ENCODE measurements at places on chromosomes 1 and 21.
A peak's percentile ranks its signal among the peaks of the same experiment; 100 is the strongest.

DNA sequence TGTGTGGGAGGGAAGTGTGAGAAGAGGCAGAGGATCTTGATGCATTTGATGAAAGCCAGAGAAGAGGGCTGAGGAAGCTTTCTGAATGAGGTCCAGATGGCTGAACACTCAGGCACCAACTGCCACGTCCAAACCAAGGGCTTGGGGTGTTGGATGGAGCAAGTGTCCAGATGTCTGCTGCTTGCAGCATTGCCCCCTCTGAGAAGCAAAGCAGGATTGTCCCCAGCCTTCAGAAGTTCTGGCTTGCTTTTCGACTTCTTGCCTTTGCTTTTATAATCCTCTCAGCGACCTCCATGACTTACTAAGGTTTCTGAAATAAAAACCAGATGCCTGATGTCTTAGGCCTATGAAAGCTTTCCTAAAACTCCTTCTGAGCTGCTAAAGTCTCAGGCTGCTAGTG is 182.5 kb downstream of the HUNK start:
- DNase-seq: no peak

DNA sequence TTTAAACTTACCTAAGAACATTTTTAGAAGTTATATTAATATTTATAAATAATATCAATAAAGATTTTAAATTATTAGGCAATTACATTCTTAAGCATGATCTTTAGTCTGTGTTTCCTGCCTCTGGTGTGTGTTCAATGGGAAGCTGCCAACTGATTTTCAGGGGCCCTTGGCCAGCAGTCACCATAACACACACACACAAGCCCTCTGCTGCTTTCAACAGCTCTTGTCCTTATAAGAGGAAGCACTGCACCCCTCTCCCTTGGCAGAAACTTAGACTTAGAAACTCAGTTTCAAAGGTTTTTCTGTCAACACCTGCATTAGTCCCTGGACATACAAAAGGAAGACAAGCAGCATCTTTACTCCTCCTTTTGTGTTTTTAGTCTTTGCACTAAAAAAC is 81.4 kb downstream of the VAV3 start:
- DNase-seq: no peak

GRCh38 chr1:33137800-33138199 is 44.0 kb downstream of the TRIM62 start:
- DNase-seq: peak; percentile 62

DNA sequence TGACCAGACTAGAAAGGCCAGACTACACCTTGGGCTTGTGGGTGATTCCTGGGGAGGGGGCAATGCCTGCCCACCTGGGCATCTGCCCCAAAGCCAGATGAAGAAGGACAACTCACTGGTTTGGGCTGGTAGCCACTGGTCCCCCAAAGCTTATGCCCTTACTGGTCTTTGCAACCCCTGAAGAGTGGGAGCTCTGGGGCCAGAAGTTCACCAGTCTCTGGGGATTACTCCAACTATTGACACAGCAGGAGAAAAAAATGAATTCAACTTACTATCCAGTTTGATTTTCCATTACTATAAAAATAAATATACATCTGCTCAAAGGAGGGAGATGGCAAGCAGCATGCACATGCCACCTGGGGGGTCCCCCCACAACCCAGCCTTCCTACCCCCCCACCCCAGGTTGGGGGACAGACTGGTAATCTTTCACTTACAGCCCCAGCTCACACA is 2.6 kb downstream of the AHDC1 start:
- no peak for DNase-seq

- DNase-seq: no peak
Measured at GRCh38 chr1:42430286-42431135, 25.3 kb downstream of the ZMYND12 start.

- DNase-seq: no peak
Measured at GRCh38 chr1:67175530-67176087, 9.4 kb downstream of the IL23R start.

GRCh38 chr1:180358649-180359048 is 128.6 kb downstream of the LHX4 start:
- DNase-seq: no peak

DNA sequence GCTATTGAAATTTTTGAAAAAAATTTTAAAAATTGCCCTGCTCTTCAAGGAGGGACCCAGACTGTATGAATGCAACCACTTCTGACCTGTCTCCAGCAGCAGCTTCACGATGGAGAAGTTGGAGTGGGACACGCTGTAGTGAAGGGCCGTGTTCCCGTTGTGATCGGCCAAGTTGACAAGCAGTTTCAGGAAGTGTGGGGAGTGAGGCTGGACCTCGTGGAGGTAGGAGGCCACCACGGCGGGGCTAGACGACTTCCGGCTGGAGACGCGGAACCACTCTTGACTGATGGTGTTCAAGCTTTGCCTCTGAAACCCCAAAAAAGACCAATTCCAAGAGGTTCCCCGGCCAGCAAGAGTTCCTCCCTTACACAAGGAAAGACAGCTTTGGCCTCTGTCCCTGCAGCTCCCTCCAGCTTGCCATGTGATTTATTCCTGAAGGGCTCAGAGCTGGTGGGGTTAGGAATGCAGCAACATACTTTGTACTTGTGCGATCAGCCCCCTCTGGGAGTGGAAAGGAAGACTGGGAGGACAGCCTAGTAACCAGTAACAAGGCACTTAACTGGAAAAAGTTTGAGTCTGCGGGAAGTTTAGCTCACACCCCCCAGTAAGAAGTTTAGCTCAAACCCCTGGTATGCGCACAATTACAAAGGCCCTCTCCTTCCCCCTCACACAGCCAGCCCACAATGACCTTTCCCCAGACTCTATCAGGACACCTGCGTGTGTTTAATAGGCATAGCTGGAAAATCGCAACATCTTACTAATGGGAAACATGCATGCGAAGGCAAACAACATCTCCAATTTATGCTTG is 56.0 kb downstream of the KANK4 start:
- DNase-seq: no peak

DNA sequence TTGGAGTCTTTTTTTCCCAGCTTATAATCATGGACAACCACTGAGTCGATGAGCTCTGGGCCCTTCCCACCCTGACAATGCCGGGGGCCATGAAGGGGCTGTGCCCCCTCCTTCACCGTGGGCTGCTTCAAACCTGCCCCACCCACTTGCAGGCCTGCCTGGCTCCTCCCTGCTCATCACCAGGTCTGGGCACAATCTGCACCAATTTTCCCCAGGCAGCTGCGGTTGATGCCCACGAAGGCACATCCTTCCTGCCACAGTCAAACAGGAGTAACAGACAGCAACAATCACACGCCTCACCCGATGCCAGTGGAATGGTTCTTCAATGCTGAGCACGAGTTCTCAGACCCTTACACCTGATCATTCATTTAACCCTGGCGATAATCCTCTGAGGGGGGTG is 18.9 kb downstream of the PGLYRP3 start:
- DNase-seq: peak; percentile 15

- no peak for DNase-seq
Measured at GRCh38 chr1:14310476-14310875, 288.0 kb upstream of the KAZN start.

GRCh38 chr21:28239340-28239739 is 753.3 kb downstream of the LTN1 start:
- no peak for DNase-seq

DNA sequence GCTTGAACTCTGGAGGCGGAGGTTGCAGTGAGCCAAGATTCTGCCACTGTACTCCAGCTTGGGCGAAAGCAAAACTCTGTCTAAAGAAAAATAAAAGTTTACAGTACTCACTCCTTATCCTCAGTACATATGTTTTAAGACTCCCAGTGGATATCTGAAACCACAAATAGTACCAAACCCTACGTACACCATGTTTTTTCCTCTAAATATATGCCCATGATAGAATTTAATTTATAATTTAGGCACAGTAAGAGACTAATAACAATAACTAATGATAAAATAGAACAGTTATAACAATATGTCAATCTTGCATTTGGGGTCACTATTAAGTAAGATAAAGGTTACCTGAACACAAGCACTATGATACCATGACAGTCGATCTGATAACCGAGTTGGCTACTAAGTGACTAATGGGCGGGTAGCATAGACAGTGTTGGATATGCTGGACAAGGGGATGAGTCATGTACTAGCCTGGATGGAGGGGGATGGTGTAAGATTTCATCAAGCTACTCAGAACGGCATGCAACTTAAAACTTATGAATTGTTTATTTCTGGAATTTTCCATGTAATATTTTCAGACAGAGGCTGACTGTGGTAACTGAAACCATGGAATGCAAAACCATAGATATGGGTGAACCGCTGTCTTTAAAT is 43.7 kb downstream of the ST7L start:
- DNase-seq: no peak

- no peak for DNase-seq
Measured at GRCh38 chr1:192555399-192555798, 20.2 kb upstream of the RGS1 start.

GRCh38 chr1:60573121-60573520 is 499.6 kb upstream of the C1orf87 start:
- no peak for DNase-seq

DNA sequence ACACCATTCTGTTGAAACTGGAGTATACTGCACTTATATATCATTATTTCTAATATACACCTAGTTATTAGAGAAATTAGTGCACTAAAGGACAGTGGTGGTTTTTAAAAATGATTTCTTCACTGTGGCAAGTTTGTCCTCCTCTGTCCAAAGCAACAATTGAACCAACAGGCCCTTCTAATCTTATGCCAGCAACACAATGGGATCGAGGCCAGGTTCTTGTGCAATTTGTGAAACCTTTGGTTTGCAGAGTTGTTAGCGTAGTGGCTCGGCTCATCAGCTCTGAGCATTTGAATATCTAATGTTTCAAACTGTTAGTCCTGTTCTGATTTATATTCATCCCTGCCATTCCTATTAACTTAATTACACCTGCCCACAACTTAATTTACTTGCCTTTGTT is 9.9 kb upstream of the LRRC39 start:
- no peak for DNase-seq

- DNase-seq: no peak
Measured at GRCh38 chr1:198253668-198254067, 96.9 kb downstream of the NEK7 start.

GRCh38 chr1:20095564-20096434 is 23.5 kb downstream of the PLA2G2D start:
- DNase-seq: no peak

- DNase-seq: no peak
Measured at GRCh38 chr1:232813760-232814159, 8.5 kb downstream of the MAP10 start.

GRCh38 chr1:117770981-117771531 is 158.4 kb downstream of the GDAP2 start:
- no peak for DNase-seq

GRCh38 chr1:184051485-184052193 is at the start of gene TSEN15:
TSS of gene TSEN15 (plus strand) at chr1:184051730. CDS start at chr1:184051756, 26 bp downstream.
- peak; percentile 83 for DNase-seq

- no peak for DNase-seq
Measured at GRCh38 chr1:4562321-4562720, 92.1 kb upstream of the AJAP1 start.

- DNase-seq: no peak
Measured at GRCh38 chr1:186002406-186002805, 268.2 kb downstream of the HMCN1 start.

GRCh38 chr1:178450871-178451270 is 45.9 kb downstream of the CLEC20A start:
- no peak for DNase-seq

DNA sequence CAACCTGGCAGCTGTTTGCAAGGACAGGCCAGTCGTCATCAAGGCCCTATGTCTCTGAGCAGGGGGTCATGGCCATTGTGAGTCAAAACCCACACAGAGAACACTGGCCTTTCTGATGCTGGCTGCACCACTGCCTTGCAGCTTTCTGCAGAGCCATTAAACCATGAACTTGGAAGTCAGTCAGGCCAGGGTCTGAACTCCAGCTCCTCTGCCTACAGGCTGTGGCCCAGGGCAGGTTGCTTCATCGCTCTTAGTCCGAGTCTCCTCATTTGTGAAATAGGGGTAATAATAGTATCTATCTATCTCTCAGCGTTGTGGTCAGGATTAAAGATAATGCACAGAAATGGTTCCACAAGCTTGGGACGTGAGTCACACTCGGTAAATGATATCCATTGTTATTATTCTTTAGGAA is 35.8 kb upstream of the HIVEP3 start:
- DNase-seq: no peak

GRCh38 chr1:25065795-25066238 is 135.7 kb upstream of the RUNX3 start:
- DNase-seq: peak; percentile 36

DNA sequence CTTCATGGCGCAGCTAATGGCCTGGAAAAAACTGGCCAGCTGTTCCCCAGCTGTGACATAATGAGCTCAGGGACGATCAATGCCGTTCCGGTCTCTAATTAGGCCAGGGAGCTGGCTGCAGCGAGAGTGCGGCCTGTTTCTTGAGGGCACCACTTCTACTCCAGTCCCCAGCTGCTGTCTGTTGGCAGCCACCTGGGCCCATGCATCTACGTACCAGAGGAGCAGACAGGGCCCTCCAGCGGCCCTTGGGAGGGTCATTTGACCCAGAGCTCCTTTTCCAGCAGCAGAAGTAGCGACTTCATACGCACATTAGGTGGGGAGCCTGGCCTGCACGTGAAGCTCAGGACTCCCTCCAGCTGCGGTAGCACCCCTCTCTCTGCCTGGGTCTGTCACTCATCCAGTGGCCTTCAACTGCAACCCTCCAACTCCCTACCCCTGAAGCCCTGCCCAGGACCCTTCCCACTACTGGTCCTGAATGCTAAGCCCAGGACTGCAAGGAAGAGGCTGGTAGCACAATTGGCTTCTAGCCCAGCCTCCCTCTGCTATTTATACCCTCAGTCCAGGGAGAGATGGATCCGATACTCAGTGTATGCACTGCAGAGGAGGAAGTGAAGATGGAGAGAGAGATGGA is 9.1 kb upstream of the GPR61 start:
- no peak for DNase-seq

DNA sequence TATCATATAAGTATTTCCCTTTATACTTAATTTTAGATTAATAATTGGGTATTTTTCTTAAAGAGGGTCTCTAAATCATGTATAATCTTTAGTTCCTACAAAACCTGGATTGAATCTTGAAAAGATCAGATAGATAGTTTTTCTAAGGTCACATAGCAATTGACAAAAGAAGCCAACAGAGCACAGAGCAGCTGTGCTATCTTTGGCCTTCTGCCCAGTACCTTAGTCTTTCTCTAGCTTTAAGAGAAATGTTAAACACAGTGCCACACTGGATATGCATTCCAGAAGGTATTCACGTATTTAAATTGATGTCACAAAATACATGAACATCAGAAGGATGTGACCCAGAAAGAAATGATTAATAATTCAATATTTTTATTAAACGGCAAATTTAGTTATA is 86.8 kb downstream of the C21orf91 start:
- DNase-seq: no peak

- no peak for DNase-seq
Measured at GRCh38 chr1:155650231-155650757, 38.3 kb downstream of the YY1AP1 start.

DNA sequence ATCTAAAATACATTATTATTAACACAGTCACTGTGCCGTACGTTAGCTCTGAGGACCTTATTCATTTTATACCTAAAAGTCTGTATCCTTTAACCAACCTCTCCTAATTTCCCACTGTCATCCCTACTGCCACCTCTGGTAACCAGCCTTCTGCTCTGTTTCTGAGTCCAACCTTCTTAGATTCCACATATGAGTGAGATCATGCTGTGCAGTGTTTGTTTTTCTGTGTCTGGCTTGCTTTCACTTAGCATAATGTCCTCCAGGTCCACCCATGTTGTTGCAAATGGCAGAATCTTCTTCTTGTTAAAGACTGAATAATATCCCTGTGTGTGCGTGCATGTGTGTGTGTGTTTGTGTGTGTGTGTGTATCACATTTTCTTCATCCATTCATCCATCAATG is 64.2 kb downstream of the ETS2 start:
- no peak for DNase-seq

GRCh38 chr1:220684890-220685289 is 5.3 kb upstream of the C1orf115 start:
- no peak for DNase-seq
